ELF-1 (cell line): ENCODE measurements at places on chromosomes 11 and 22.

- DNase-seq = peak; percentile 89
Observed at GRCh38 chr22:25153961-25154666, 45.5 kb upstream of the CRYBB3 start.

DNA sequence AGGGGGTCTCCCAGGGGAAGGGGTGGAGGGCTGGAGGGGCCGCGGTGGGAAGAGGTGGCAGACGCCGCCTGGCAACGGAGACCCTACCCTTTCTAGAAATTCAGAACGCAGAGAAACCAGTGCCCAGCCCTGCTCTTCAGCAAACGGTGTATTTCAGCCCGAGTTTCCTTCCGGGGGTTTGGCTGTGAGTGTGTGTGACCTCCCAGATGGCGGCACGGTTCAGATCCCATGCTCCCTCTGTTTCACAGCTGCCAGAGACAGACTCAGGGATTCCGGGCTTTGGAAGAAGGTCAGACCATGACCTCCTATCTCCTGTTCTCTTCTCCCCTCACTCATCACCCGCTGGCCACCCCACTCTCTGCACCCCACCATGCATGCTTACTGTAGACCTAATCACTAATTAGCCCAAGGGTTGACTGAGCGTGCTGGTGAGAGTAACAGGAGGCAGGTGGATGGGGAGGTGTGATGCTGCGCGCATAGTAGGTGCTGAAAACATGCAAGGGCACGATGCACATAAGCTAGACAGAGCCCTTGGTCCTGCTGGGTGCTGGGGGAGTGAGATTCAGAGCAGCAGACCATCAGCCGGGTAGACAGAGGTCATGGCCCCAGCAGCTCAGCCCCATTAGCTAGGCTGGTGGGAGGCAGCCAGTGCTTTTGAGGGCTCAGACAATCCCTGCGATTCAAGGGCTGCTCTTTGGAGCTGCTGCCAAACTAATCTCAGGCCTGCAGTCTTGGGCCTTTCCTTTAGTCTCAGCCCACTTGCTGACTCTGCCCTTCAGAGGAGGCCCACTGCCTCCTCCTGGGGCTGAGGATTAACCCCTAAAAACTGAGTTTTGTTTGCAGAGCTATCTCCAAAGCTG lies 256.5 kb upstream of the CADM1 start:
- no peak for DNase-seq

- peak; percentile 87 for DNase-seq
Observed at GRCh38 chr22:44107340-44107739, 73.4 kb upstream of the PARVG start.

GRCh38 chr11:134643115-134644012 lies 231.3 kb upstream of the B3GAT1 start:
- peak; percentile 78 for DNase-seq

DNA sequence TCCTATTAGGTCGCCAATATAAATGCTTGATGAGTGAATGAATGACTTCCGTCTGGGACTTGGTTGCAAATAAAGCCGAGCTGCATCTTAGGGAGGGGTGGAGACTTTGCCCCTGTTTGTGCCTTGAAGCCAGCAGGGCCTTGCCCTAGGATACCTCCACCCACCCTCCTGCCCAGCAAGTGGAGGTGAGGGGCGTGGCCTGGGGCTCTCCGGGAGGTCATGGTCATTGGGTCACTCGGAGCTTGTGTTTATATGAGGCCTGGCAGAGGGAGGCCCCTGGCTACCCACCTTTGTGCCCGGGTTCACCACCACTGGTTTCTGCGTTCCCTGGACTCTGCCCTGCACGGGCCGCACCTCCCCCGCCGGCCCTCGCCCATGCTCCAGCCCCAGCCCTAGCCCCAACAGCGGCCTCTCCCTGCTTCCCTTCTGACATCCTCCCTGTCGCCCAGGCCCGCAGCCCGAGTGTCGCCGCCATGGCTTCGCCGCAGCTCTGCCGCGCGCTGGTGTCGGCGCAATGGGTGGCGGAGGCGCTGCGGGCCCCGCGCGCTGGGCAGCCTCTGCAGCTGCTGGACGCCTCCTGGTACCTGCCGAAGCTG lies 4.3 kb downstream of the MPST start:
- DNase-seq = no peak

DNA sequence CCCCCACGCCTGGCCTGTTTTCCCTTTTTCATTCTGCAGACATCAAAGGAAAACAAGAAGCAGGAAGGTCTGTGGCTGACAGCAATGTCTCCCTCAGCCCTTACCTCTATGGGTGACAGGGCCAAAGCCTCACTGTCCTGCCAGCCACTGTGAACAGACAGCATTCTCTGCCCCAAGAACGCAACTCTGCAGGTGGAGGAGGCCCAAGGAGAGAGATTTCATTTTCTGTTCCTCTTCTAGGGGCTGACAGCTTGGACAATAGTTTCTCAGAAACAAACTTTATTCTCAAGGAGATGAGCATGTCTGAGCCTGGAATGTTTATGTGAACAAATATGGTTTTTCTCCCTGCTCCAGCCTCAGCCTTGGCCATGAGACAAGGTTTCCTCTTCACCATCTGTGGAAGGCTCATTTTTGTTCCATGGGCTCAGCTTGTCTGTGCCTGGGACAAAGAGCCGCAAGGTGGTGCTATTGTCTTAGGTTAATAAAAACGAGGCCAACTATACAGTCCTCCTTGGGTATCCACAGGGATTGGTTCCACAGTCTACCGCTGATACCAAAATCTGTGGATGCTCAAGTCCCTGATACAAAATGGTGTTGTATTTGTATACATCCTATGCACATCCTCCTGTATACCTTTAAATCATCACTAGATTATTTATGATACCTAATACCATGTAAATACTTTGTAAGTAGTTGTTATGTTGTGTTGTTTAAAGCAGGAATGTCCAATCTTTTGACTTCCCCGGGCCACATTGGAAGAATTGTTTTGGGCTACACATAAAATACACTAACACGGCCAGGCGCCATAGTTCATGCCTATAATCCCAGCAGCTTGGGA lies 5.8 kb downstream of the PIWIL3 start:
- DNase-seq = peak; percentile 72

- DNase-seq = no peak
Observed at GRCh38 chr11:57567515-57568329, at the start of gene UBE2L6. Gene UBE2L6, minus strand, starts transcription at chr11:57567672. Its CDS starts 61 bp downstream, at chr11:57567611.

- DNase-seq = no peak
Observed at GRCh38 chr11:109648804-109649203, 226.8 kb downstream of the C11orf87 start.

GRCh38 chr22:27801616-27802345 lies at the start of gene MN1:
Gene MN1, minus strand, starts transcription at chr22:27801756. Its CDS starts 1,213 bp downstream, at chr22:27800543.
- peak; percentile 72 for DNase-seq
